Mesendoderm (in vitro differentiated cells): ENCODE measurements at places on chromosomes 5 and 9.

DNA sequence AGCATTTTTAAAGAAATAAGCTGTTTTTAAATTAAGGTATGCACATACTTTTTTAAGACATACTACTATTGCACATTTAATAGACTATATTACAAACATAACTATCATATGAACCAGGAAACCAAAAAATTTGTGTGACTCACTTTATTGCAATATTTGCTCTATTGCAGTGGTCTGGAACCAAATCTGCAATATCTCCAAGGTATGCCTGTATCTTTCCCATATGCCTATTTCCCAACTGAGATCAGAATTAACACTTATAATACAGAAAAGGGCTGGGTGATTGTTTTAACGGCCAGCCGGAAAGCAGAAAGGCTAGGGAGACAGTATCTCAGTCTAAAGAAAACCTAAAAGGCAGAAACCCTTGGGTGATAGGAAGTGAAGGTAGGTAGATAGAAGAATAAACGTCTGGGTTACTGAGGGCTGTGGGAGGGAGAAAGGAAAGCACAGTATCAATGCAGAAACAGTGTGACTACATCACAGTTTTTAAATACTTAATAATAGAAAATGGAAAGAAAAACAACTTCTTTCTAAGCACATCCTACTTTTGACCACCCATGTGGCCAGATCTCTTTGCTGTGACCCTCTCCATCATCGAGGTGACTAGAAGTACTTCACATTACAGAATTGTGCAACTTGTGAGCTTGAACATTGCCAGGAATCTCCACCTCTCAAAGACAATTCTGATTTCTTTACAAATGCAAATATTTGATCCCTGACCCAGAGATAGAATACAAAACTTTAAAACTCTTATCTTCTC, 126.4 kb downstream of the LPAR1 start:
- no peak for DNase-seq

GRCh38 chr9:114231719-114232449, 76.5 kb downstream of the COL27A1 start:
- DNase-seq: no peak

GRCh38 chr5:78640662-78641474, 7.7 kb downstream of the LHFPL2 start:
- no peak for DNase-seq

DNA sequence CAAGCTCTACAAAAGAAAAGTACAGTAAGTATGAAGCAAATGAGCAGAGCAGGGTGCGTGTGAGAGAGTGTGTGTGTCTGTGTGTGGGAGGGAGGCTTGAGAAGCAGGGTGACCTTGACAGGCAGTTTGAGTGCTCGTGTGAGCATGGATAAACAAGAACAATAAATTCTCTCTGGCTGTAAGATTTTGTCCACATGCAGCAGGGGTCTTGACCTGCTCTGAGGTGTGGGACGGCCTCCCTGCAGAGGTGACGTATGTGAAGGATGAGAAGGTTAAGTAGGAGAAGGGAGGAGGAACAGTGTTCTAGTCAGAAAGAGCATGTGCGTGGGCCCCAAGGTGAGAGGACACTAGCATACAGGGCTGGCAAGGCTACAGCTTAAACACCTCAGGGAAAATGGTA, 49.0 kb downstream of the SPTLC1 start:
- DNase-seq: no peak

GRCh38 chr5:9356351-9356825, 189.5 kb downstream of the SEMA5A start:
- DNase-seq: no peak

DNA sequence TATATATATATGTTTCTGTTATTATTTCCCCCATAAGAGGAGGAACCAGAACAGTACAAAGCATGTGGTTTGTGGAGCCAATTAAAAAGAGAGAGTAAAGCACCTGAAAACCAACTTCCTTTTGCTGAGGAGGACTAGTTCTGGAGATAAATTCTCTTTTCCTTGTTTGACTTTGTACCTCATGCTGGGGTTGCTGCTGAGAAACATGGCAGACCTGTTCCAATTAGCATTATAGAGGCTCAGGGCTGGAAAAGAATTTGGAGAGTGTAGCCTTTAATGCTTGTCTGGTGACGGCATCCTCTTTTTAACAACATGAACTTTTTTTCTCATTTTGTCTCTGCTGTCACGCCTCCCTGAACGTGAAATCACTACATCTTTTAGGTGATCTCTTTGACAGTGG, 32.8 kb upstream of the NMUR2 start:
- peak; percentile 75 for DNase-seq

GRCh38 chr9:70390933-70391341, 23.5 kb downstream of the KLF9 start:
- DNase-seq: peak; percentile 8

DNA sequence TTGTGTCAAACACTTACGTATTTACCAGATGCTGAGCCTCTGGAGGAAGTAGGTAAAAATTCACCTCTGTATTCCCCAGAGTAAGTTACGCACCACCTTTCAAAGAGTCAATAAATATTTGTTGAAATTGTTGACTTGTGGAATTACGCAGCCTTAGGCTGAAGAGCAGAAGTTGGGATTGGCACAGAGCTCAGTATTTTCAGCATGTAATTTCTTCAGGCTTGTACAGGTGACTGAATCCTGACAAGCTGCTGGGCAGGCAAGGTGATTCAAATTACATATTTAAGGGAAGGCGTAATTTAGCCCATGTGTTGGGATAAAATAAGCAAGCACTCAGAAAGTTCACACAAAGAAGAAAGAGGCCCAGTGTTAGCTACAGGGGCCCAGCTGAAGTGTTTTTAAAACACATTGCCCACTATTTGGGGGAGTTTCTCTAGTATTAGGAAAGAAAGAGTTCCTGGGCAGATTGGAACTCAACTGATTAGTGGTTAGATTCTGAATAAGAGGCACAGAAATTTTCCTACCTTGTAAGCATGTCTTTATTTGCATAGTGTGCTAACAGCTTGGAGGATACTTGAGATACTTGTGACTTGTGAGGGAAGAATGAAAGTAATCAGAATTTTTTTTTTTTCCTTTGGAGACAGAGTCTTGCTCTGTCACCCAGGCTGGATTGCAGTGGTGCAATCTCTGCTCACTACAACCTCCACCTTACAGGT, 165.3 kb upstream of the FBXL7 start:
- no peak for DNase-seq

DNA sequence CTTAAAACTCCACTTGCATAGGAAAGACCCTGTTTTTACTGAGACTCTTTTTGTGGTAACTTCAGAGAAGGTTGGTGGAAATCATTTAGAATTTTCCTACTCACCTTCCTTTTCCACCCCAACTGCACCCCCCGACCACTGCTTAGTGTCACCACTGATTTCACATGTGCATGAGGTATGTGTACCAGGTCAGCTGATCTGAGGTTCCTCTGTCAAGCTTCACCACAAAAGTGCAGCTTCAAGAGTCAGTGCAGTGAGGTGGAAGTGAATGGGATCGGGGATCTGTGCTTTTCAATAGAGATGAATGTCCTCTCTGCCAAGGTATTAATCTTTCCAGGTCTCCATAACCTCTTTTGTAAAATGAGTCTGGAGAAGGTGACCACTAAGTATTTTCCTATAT, 260.5 kb upstream of the WWC1 start:
- DNase-seq: no peak
